Ecto neural progenitor cell (in vitro differentiated cells): ENCODE measurements at places on chromosomes 13 and 19.
A peak's percentile ranks its signal among the peaks of the same experiment; 100 is the strongest.

DNA sequence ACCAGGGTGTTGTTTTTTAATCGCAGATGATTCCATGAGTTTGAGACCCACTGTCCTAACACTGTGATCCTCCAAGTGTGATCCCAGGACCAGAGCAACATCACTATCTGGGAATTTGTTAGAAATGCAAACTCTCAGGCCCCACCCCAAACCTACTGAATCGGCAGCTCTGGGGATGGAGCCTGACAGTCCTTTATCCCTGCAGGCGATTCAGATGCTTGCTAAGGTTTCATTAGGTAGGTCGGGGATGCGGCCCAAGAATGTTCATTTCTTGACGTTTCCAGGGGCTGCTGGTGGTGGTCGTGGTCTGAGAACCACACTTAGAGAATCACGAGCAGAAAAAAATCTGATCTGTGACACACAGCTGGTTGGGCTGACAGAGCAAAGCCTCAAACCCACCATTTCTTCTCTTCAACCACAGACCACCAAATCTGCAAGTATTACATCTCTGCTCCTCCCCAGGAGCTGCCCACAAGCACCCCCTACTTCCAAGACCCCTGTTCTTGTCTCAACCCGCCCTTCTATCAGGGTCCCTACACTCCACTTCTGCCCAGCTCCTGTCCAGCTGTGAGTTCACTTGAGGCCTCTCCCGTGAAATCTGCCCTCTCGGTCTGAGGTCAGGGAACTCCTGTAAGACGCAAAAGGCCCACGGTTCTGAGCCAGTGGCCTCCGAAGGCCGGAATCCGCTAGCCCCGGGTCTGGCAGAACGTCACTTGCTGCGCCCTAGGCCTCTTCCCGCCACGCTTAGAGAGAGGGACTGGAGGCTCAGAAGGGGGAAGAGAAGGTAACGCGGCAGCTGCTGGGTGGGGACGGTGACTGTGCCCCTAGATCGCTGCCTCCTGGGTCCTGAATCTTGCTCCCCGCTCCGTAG is 1.1 kb upstream of the FARP1 start:
- peak; percentile 73 for DNase-seq

- DNase-seq, result no peak
Measured at GRCh38 chr13:112900691-112901091, 68.3 kb upstream of the MCF2L start.

- DNase-seq, result peak; percentile 73
Measured at GRCh38 chr19:4866595-4867424, 657 bp downstream of the PLIN3 start.

GRCh38 chr19:57620673-57621348 is 6.8 kb downstream of the ZNF134 start:
- DNase-seq, result no peak

DNA sequence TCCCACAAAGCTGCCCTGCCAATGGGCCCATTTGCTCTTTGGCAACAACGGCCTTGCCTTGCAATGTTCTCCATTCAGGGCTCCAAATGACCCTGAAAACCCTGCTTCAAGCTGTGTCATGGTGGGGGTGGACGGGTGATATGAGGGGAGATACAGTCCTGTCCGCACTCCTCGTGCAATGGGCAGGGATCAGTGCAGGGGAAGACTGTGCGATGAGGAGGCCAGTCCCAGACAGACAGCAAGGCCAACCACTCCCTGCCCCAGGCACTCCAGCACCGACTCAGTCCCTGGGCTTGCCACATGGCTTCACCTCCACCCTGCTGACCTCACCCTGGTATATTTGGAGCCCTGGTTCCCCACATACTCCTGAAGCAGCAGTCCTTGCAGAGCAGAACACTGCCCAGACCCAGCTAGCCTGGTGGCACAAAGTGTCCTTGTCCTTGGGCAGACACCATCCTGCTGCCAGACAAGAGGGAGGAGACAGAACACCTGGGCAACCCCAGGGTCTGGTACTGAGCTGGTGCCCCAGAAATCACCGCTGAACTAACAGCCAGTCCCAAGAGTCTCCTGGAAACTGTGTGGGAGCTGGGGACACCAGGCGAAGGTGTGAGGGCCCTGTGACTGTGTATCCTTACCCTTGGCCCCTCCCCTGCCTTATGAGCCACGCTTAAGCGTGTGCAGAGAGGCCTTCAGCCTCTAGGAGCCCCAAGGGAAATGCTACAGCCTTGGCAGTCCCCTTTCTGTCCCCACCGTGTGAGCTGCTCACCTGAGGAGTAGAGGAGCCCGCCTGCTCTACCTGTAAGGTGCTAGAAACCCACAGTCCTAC is 9.1 kb upstream of the SLC35E1 start:
- no peak for DNase-seq

- DNase-seq, result no peak
Measured at GRCh38 chr13:83773961-83774360, 108.3 kb downstream of the SLITRK1 start.

GRCh38 chr13:107518292-107518691 is 697.0 kb downstream of the LIG4 start:
- DNase-seq, result no peak

DNA sequence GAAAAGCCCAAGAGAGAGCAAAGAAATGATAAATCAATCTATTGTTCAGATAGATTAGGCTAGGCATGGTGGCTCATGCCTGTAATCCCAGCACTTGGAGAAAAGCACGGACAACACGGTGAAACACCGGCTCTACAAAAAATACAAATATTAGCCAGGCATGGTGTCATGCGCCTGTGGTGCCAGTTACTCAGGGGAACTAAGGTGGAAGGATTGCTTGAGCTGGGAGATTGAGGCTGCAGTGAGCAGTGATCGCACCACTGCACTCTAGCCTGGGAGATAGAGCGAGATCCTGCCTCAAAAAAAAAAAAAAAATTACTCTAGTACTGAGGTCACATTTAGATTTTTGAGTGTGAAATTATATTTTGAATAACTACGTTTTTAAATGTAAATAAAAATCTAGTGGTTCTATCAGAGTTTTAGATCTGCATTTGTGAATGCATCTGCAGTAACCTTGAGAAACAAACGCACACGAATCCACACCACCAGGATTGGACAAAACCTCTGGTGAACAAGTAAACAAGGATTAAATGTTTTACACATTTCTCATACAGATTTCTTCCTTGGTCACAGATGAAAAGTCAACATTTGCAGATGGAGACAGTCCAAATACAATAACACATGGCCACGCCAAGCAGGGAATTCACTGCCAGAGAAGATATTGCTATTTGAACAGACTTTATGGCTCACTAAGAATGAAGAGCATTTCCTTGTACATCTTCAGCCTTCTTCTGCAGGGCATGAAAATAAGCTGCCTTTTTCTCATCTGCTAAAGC is 917.6 kb downstream of the PCDH9 start:
- DNase-seq, result no peak

- no peak for DNase-seq
Measured at GRCh38 chr13:105602956-105603670, 932.3 kb downstream of the EFNB2 start.

DNA sequence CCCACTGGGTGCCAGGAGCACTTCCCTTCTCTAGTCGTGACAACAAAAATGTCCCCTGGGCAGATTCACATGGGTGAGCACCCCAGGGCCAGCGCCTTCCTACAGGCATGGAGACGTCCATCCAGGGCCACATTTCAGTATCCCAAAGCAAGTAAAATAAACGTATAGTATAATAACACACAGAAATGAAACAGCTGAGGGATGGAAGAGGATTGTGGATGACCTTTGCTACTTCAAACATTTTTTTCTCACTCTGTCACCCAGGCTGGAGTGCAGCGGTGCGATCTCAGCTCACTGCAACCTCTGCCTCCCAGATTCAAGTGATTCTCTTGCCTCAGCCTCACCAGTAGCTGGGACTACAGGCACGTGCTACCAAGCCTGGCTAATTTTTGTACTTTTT is 28.2 kb downstream of the CILP2 start:
- DNase-seq, result no peak

- no peak for DNase-seq
Measured at GRCh38 chr19:4951656-4952055, 17.3 kb upstream of the KDM4B start.

- DNase-seq, result no peak
Measured at GRCh38 chr19:30219702-30220101, 152.5 kb upstream of the ZNF536 start.

GRCh38 chr13:20188667-20189553 is 3.8 kb downstream of the GJB2 start:
- no peak for DNase-seq

GRCh38 chr19:43527860-43528622 is 1.0 kb upstream of the ETHE1 start:
- DNase-seq, result no peak

DNA sequence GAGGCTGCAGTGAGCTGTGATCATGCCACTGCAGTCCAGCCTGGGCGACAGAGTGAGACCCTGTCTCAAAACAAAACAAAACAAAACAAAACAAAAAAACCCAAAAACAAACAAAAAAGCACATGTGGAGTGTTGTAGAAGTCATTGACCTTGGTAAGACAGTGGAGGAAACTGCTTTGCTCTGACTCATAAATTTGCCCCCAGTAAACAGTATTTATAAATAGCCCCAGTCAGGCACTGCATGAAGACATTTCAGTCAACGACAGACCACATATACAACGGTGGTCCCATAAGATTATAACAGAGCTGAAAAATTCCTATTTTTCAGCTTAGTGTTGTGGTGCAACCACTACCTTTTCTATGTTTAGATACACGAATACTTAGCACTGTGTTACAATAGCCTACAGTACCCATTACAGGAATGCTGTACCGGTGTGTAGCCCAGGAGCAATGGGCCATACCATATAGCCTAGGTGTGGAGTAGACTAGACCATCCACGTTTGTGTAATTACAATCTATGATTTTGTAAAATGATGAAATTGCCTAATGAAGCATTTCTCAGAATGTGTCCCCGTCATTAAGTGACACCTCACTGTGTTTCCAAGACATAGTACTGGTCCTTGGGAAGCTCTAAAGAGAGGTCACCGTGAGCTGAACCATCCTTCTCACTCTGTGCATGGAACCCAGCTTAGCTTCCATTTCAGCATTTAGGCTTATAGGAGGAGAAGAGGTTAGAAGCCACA is 1.1 kb downstream of the ARL11 start:
- no peak for DNase-seq

GRCh38 chr13:85148009-85148408 is 651.2 kb downstream of the SLITRK6 start:
- DNase-seq, result peak; percentile 60

- DNase-seq, result no peak
Measured at GRCh38 chr13:98983182-98983581, 5.3 kb upstream of the DOCK9 start.

- no peak for DNase-seq
Measured at GRCh38 chr13:100755891-100756290, 81.3 kb upstream of the TMTC4 start.

DNA sequence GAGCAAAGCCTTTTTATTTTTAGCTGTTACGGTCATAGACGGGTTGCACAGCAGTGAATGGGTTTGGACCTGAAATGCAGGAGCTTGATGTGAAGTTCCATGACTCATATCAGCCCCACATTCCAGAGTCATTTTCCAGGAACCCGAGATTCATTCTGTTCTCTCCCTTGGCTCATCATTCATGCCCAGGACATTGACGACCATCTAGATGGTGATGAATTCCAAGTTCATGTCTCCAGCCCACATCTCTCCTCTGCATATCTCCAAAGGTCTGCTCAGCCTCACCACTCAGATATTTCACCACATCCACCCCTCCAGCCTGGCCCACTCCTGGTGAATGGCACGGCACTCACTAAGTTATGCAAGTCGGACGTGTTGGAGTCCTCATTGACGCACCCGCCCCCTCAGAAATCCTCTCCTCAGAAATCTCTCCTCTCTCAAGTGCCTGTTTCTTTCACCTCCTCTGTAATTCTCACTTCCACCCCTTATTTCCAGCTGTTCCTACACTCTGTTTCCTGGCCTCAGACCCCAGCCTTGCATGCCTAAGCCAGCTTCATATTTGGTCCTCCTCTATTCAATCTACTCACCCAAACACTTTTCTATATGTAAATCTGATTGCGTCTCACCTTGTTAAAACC is 83.1 kb downstream of the ALOX5AP start:
- no peak for DNase-seq

GRCh38 chr19:45705115-45705514 is 12.6 kb downstream of the QPCTL start:
- no peak for DNase-seq

DNA sequence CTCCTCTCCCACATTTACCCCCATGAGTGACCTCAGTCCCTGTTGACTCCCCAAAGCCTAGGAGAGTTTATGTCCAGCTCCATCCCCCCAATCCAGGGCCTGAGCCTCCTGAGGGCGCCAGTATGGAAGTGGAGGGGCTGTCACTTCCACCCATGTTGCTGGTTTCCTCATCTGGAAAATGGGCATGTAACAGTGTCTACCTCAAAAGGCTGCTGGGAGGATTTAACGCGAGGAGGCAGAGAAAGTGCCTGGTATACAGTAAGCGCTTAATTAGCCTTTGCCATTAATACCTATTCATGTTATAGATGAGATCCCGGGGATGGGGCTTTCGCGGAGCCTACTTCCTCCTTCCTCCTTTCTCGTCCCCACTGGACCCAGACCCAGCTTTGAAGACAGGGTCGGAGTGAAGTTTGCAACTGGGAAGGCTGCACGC is 476 bp downstream of the TYK2 start:
- DNase-seq, result no peak

- DNase-seq, result no peak
Measured at GRCh38 chr13:105426441-105426840, 1109.0 kb downstream of the EFNB2 start.

- no peak for DNase-seq
Measured at GRCh38 chr19:14767466-14767971, 10.8 kb downstream of the ADGRE2 start.

DNA sequence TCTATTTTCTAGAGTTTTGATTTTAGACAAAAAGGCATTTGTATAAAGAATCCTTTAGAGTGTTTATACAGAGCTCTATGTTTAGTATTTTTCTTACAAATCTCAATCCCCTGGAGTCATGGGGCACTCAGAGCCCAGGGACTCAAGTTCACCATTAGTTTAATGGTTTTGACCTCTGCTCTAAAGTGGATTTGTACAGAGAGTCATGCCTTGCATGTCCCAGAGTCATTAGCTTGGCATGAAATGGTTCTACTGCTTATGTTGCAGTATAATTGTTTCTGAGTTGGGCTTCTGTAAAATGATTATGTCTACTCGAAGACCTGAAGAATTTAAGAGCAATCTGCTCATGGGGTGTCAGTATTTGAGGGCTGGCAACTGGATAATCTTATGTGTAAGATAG is 406.2 kb downstream of the DLEU7 start:
- DNase-seq, result no peak

GRCh38 chr13:105641121-105641520 is 894.3 kb downstream of the EFNB2 start:
- no peak for DNase-seq
